Fibroblast of skin of right quadriceps (primary cell): ENCODE measurements at places on chromosomes 16 and 17.
A peak's percentile ranks its signal among the peaks of the same experiment; 100 is the strongest.

GRCh38 chr16:85172455-85173145, 60.3 kb upstream of the CIBAR2 start:
- DNase-seq: peak; percentile 58

DNA sequence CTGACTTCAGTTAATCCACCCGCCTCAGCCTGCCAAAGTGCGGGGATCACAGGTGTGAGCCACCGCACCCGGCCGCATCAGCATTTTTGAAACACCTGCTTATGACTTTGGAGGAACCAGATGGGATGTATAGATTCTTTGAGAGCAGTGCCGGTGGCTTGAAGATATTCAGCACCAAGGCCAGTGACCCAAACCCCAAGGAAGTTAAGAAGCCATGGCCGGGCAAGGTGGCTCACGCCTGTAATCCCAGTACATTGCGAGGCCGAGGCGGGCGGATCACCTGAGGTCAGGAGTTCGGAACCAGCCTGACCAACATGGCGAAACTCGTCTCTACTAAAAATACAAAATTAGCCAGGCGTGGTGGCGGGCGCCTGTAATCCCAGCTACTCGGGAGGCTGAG, 43.9 kb downstream of the TRARG1 start:
- no peak for DNase-seq

GRCh38 chr17:59311051-59311468, 20.4 kb upstream of the YPEL2 start:
- DNase-seq: peak; percentile 56

DNA sequence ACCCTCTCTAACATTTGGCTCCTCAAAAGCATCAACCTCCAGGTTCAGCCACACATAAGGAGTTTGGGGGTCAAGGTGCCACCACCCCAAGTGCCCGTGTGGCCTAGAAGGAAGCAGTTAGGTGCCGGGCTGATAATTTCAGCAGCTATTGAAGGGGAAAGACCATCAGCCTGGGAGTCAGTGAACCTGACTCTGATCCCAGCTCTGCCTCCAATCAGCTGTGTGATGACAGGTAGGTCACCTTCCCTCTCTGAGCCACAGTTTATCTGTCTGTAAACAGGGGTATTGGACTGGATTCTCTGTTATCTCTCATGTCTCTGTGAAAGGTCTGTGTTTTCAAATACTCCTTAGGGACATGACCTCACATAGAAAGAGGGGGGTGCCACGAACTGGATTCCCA, 3.9 kb downstream of the CRHR1 start:
- DNase-seq: no peak

DNA sequence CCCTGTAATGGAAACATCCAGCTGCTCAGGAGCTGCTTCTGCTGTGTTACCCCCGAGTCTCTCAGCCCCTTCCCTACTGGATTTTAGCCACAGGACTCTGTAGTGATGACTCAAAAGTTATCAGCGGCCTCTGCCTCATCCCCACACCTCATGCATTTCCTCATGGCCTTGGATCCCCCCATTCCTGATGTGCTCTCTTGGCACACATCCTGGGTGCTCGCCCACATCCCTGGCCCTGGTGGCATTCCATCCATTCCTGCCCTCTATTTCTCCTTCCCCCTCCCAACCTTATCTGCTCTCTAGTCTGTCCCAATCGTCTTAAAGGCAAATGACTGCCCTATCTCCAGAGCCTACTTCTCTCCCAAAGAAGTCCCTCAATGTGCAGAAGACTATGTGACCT, 24.6 kb downstream of the MARF1 start:
- peak; percentile 68 for DNase-seq

- DNase-seq: no peak
Observed at GRCh38 chr17:80877729-80878303, 113.8 kb upstream of the CHMP6 start.

DNA sequence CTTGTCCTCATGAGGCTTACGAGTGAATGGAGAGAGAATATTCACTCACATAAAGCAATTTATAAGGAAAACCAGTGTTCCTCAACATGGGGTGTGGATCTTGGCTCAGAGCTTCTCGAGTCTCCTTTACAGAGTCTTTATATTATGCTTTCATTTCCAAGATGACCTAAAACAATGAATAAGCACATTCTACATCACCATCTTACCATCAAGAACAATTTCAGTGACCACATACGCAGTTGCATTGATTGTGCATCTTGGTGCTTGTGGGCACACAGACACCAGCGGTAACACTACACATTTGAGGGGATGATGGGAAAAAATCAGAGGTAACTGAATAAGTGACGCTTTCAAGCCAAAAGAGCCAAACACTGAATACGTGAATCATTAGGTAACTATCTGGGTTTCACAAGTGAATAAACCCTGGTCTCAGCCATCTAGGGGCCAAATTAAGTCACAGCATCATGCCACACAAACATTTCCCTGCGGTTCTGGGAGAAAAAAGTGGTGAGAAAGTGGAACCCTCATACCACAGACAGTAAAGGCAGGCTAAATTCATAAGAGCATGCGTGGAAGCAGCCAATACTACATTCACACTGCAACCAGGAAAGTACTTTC, 9.4 kb downstream of the CWC25 start:
- DNase-seq: peak; percentile 33

DNA sequence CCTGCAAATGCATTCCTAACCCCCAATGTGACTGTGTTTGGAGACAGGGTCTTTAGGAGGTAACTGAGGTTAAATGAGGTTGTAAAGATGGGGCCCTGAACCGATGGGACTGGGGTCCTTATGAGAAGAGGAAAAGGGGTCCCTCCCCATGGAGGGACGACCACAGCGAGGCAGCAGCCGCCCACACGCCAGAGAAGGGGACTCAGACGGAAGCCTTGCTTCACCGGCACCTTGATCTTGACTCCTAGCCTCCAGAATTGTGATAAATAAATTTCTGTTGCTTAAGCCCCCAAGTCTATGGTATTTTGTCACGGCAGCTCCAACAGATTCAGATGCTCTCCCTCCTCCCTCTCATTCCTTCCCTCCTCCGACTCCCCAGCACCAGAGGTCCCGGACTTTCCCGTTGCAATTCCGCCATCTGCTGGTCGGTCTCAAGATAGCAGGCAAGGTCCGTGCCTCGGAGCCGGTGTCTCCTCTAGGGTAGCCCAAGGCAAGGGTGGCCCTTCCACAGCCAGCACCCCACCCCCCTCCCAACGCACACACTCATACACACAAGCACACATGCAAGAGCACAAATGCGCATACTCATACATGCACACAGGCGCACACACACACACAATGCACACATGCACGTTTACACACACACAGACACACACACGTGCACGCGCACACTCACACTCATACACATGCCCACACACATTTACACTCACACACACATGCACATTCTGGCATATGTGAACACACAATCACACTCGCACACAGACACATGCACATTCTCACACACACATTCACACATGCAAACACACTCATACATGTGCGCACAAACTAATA, 23.1 kb upstream of the C16orf78 start:
- peak; percentile 38 for DNase-seq

- no peak for DNase-seq
Observed at GRCh38 chr16:87881324-87882200, 12.3 kb upstream of the SLC7A5 start.

DNA sequence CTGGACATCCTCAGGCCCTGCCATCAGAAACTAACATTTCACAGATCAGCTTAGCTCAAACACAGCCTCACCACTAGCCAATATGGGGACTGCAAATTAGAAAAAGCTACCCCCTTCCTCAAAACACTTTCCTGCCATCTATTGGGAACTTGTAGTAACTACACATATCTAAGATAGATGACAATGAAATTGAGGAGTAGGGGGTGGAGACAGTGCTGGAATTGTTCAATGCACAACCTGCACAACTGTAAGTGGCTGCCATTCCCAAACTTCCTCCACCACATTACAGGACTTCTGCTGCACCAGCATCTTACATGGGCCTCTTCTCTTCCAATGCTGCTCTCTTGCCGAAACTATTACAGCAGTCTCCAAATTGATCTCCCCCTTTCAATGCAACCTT, 21.9 kb downstream of the AIPL1 start:
- peak; percentile 39 for DNase-seq

- no peak for DNase-seq
Observed at GRCh38 chr16:13348416-13348815, 447.0 kb downstream of the SHISA9 start.

DNA sequence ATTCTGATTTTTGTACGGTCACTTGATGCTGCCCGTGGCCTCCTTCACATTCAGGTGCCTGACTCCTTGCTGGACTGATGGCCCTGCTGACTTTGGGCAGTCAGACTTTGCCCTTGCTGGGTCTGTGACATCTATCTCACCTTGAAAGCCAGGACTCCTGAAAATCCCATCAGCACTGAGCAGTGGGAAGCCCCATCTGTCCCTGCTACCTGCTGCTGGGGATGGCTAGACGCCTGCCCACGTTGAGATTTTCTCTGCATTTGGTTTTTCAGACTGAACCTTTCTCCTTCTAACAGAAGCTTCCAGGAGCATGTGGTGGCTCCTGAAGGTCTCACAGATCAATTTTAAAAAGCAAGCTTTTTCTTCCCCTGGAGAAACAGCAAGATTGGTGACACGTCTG, 10.2 kb upstream of the ZNF18 start:
- DNase-seq: no peak

DNA sequence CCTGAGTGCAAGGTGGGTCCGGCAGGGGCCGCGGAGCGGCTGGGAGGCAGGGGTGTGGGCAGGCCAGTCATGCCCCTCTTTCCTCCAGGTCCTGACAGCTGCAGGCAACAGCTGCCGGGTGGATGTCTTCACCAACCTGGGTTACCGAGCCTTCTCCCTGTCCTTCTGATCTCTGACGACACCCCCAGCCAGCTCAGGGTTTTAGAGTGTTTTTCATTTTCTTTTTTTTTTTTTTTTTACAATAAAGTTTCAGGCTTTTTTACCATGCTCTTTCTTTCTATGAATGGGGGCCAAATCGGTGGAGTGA, 3.6 kb downstream of the THOC6 start:
- no peak for DNase-seq

GRCh38 chr16:87053016-87053982, 263.9 kb downstream of the C16orf95 start:
- no peak for DNase-seq

GRCh38 chr17:65697661-65698060, 136.2 kb upstream of the AXIN2 start:
- DNase-seq: no peak

- no peak for DNase-seq
Observed at GRCh38 chr17:80843741-80844156, 147.9 kb upstream of the CHMP6 start.

DNA sequence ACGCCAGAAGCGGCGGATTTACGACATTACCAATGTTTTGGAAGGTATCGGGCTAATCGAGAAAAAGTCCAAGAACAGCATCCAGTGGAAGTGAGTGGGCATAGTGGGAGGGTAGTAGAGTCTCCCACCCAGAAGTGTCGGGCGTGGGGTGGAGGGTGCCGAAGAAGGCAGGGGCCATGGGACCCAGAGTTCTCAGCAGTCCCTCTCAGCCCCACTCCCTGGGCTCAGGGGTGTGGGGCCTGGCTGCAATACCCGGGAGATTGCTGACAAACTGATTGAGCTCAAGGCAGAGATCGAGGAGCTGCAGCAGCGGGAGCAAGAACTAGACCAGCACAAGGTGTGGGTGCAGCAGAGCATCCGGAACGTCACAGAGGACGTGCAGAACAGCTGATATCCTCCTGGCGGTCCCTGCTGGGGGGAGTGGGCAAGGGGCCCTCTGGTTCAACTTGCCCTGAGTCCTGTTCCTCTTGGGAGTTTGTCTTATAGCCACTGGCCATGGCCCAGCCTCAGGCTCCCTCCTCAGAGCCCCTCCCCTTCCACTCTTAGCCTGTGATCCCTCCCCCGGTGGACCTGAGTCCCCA, 916 bp downstream of the E2F4 start:
- no peak for DNase-seq

DNA sequence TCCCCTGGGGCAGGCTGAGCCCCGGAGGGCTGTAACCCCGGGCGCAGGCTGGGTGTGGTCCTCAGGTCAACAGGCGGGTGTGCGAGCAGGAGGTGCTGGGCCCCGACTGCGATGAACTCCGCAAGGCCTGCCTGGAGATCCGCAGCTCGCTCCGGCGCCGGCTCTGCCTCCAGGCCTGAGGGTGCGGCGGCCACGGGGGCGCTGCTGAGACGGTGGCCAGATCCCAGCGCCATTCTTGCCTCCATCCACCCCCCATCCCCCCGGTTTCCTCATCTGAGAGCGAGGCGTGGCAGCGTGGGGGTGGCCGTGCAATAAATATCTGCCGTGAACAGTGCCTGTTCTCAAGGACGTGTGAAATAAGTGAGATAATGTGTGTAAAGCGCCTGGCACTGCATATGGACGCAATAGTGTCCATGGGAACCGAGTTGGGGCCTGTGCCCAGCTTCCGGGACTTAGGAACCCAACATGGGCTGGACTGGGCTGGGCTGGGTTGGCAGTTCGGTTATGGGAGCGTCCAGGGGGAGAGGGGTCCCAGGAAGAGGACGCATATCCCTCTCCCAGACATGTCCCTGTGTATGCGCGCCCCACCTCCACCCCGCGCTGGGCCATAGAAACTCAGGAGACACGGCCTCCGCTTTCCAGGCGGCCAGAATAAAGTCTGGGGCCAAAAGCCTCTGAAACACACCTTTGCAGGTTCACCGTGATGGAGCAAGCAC, 15.0 kb downstream of the ZNF213 start:
- DNase-seq: peak; percentile 70

- DNase-seq: no peak
Observed at GRCh38 chr16:12494661-12495060, 309.0 kb downstream of the CPPED1 start.

GRCh38 chr17:11372692-11373091, 131.7 kb downstream of the SHISA6 start:
- no peak for DNase-seq

- peak; percentile 15 for DNase-seq
Observed at GRCh38 chr16:7268182-7268581, 64.5 kb upstream of the RBFOX1 start.

DNA sequence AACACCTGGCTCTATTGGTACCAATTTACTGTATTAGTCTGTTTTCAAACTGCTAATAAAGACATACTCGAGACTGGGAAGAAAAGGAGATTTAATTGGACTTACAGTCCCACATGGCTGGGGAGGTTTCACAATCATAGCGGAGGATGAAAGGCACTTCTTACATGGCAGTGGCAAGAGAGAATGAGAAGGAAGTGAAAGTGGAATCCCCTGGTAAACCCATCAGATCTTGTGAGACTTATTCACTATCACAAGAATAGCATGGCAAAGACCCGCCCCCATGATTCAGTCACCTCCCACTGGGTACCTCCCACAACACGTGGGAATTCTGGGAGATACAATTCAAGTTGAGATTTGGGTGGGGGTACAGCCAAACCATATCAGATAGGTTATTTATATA, 22.6 kb upstream of the GOSR1 start:
- DNase-seq: no peak

- DNase-seq: no peak
Observed at GRCh38 chr16:30722443-30722842, 23.5 kb downstream of the SRCAP start.
